SK-N-DZ (cell line): ENCODE measurements at places on chromosomes 4 and X.

- DNase-seq: no peak
Measured at GRCh38 chrX:124263743-124264142, 68.7 kb upstream of the TEX13D start.

DNA sequence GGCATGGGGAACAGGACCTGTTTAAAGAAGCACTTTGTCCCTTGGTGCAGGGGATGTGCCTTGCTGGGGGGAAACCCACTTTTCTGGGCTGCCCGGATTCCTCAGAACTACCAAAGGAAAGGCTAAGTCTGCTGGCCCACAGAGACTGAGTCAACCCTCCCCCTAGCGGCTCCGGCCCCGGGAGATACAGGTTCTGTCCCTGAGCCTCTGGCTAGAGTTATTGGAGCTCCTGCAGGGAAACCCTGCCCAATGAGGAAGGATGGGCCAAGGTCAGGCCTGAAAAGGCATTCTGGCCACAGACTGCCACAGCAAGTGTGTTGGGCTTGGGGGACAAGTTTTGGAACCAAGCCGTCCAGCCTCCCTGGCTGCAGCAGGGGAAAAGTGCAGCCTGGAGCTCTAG is 490.9 kb upstream of the ACTRT1 start:
- no peak for DNase-seq

DNA sequence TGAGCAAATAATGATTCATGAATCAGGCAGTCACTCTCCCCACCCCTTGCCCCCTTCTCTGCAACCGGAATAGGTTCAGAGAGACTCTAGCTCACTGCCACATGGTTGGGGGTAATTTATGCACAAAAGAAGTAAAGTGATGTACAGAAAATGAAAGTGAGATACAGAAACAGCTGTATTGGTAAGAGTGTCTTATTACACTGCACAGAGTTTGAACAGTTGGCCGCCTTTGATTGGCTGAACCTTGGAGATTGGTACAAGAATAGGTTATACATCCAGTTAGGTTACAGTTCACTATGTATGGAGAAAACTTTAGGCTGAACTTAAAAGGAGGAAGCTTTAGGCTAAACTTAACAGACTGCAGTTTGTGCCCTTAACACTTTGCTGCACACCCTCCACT is 34.6 kb upstream of the DIAPH2 start:
- DNase-seq: no peak

DNA sequence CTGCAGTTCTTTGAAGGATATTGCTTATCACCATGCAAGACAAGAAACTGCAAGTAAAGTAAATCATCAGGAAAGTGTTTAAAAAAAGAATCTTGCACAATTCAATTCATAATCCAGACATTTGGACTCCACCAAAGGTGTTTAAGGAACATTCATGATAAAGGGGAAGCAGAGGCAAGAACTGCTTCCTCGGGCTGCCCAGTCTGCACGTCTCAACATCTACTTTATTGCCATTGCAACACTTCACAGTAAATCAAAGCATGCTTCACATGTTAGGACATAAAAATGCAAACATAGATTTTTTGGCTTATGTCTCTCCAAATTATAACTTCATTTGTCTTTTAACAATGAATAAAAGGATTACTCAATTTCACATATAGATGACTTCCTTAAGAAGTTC is 42.5 kb downstream of the MID1 start:
- DNase-seq: no peak

DNA sequence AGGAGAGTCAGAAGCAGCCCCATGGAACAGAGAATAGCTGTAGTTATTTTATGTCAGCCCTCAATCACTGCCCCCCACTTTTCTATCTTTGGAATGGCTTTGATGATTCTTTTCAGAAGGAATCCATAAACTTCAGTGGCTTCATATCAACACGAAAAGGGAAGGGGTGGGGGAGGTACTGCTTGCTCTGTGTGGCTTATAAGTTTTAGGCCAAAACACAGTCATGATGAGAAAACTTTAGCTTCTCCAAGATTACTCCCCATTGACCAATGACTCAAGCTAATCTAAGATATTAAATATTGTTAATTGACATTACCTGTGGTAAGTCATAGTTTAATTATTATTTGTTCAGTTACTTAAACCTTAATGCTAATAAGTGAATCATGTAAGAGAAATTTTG is 669.6 kb upstream of the FAM241A start:
- DNase-seq: no peak

- DNase-seq: no peak
Measured at GRCh38 chr4:158571736-158572135, 50.1 kb downstream of the RXFP1 start.

DNA sequence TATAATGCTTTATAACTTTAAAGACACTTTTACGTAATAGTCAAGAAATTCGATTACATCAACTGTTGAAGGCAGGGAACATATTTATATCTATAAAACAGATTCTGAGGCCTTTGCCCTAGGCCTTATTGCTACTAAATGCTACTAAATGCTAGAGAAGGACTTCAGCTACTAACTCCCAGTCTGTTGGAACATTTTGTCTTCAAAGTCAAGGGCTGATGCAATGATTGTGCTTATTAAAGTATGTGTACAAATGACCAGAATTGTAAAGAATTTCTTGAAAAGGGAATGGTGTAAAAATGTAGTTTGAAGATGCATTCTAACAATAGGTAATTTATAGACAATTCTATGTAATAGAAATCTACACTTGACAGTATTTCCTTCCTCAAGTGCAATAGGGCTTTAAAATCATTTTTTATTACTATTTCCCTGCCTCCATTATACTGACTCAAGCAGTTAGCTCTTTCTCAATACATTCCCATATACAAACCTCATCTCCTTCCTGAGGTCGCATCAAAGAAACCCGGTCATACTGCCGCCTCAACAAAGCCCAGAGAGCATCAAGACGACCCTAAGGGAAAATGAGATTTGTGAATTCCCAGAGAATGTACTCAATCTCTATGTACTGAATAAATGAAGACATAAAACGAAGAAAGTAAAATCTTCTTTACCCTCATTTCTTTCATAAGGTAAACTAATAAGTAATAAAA is 95.7 kb downstream of the ANTXR2 start:
- DNase-seq: no peak

DNA sequence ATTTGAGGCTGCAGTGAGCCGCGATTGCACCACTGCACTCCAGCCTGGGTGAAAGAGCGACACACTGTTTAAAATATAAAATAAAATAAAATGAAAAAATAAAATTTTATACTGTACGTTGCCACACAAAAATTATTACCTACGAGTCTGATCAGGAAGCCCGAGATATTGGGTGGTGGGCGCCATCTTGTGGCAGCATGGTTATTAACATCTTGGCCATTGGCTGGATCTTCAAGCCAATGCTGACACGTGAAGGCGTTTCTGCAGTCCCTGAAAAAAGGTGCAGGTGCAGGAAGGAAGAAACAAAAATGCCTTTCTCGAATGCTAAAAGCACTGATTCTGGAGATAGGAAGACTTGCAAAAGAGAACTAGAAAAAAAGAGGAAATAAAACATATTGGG is 4.9 kb upstream of the TLR8 start:
- DNase-seq: peak; percentile 17

DNA sequence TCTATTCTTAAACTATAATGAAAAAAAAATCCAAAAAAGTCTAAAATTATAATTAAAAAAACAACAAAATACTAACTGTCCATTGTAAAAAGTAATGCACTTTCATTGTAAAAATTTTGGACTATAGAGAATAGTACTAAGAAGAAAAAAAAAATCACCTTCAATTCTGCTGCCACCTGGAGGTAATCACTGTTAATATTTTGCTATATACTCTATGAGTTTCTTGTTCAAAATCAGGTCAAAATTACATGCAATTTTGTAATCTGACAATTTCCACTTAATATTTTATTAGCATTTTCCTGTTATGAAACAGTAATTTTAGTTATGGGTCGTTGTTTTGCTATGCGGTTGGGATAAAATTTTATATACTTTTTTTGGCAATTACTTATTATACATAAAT is 62.0 kb downstream of the HTT start:
- no peak for DNase-seq

DNA sequence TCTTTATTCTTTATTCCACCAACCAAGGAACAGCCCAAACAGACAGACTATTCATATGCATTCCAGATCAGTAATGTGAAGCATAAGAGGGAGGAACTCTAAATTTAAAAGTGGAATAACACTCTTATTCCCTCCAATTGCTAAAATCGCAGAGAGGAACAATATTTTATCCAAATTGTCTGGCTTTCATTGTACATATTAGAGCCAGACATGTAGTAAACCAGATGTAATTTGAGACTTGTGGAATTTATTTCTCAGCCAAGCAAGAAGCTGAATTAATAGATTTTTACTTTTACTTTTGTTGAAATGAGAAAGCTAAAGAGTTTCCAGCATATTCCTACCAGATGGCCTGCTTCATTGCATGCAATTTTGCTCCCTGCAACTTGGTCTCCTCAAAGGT is 674.6 kb upstream of the SLIT2 start:
- no peak for DNase-seq

DNA sequence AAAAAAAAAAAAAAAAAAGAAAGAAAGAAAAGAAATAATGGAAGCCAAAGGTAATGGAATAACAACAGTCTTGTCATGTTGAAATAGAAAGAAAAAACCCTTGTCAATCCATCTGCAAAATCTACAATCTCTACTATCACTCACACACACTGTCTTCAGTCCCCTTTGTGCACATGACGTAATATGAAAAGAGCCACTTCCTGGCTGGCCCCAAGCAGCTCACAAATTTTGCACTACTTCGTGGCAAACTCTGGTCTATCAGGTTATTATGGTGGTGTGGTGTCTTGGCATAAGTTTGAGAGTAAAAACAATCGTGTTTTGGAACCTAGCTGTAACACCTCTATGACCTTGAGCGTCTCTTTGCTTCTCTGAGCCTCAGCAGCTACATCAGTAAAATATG is 8.3 kb upstream of the AFAP1 start:
- DNase-seq: no peak

DNA sequence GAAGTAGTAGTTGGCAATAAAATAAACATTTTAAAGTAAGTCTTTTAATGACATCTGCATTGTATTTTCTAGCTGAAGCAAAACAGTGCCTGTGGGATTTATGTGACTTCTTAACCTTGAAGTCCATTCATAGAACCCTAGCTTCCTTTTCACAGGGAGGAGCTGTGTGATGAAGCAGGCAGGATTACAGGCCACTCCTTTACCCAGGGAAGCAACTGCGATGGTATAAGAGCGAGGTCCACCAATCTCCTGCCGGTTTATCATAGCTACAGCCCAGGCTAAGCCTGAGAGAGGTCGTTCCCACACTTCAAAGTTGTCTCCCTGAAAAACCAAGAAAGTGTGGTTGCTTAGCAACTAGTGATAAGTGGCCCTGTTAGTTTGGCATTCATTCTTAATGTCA is 7.0 kb downstream of the RPL36A start:
- DNase-seq: no peak

DNA sequence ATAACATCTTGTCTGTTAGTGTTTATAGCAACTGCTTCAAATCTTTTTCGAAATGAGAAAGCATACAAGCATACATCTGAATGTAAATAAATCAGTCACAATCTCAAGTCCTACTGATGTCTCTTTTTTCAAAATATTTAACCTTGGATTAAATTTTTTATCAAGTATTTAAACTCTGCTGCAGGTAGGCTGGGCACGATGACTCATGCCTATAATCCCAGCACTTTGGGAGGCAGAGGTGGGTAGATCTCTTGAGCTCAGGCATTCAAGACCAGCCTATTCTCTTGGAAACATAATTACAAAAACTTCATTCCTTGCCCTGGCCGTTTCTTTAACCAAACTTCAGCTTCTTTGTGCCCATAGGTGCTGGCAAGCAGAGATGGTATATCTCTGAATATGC is 540.3 kb upstream of the GALNT7 start:
- no peak for DNase-seq

- DNase-seq: peak; percentile 13
Measured at GRCh38 chr4:48268956-48269860, at the start of gene TEC. TEC (minus strand) TSS chr4:48269838; CDS start chr4:48228614, 41,224 bp downstream.

DNA sequence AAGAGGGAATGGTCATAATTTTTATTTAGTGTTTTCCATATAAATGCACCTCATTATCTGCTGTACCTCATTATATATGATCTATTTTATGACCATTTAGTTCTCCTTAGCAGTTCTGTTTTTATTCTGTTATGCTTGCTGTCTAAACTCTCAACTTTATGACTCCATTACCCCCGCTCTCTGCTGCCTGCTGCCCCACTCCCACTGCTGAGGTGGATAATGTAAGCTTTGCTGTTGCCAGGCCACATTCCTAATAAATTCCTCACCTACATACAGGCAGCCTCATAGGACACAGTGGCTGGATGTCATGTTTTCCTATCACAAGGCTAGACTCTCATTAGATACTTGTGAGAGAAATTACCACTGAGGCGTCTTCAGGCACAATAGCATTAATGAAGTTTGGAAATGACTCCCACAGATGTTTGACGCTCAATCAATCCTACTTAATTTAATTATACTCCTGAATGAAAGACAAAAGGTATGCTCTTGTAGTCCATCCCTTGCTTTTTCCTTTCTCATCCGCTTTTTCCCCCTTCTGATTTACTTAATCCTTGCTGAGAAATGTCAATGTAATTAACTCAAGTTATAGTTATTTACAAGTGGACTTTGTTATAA is 497.5 kb upstream of the IGFBP7 start:
- no peak for DNase-seq

DNA sequence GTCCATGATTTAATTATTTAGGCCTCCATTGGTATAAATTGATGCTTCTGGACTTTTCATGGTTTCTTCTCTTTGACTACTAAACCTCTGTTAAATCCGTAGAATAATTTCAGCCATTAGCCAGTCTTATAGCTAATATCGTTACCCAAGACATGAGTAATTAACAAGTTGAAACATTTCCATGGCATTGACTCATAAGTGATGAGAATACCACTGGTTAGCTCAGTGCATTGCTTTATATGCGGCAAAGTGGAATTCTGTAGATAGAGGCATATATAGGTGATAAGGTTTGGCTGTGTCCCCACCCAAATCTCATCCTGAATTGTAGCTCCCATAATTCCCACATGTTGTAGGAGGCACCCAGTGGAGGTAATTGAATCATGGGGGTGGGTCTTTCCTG is 80.6 kb downstream of the VCX2 start:
- DNase-seq: no peak

- no peak for DNase-seq
Measured at GRCh38 chrX:20227116-20227515, 39.6 kb downstream of the RPS6KA3 start.

DNA sequence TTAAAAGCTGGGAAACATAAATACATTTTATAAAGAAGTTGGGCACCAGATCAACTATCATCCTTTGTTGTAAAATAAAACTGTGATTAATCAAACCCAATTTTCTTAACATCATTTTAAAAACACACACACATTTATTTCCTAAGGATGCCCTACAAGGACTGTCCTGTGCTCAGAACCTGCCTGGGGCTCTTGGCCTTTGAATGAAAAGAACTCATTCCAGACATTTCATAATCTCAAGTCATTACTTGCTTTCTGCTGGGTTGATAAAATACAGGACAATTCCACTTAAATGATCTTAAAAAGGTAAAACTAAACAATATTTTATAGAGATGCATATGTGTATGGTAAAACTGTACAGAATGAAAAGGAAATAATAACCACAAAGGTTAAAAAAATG is 2.8 kb downstream of the SH3D19 start:
- no peak for DNase-seq

- DNase-seq: no peak
Measured at GRCh38 chr4:2832309-2832980, 11.2 kb upstream of the ADD1 start.

- no peak for DNase-seq
Measured at GRCh38 chrX:109934434-109934833, 68.5 kb upstream of the TMEM164 start.

GRCh38 chrX:499870-500364 is 113.2 kb upstream of the PPP2R3B start:
- DNase-seq: no peak

- DNase-seq: no peak
Measured at GRCh38 chr4:120316416-120316815, 249.8 kb upstream of the MAD2L1 start.

GRCh38 chr4:7906171-7906701 is 33.4 kb downstream of the AFAP1 start:
- no peak for DNase-seq
